ENCODE measurements at places on chromosomes 4 and X.

GRCh38 chr4:184216515-184216914 lies 1.2 kb downstream of the ENPP6 start:
- no peak for DNase-seq

GRCh38 chr4:83606898-83607297 lies 71.0 kb downstream of the GPAT3 start:
- DNase-seq: no peak

DNA sequence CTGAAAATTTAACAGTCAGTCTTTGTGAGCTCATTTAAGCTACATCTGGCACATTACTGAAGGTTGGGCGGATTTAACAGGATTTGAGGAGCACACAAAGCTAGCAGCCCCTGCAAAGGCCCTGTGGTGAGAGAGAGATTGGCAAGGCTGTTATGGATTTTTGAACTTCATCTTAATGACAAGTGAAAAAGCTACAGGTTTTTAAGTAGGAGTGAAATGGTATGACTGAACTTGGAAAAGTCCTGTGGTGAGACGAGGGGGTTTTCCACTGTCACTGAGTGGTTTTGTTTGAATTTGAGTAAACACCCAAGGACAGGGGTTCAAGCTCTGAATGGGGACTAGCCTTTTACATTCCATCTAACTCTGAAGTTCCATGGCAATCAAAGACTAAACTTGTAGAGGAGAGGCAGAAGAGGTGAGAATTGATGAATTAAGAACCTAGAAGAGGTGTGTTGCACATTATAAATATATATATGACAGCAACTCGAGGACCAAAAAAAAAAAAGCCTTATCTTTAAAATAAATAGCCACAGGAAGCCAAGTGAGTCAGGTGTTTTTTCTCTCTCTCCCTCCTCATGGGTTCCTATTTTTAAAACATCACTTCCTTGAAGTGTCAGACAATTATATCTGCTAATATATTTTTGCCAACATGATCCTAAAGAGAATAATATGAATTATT lies 47.8 kb upstream of the CLNK start:
- no peak for DNase-seq

- no peak for DNase-seq
These were observed 27.5 kb upstream of the DUSP21 start for GRCh38 chrX:44816367-44816766.

DNA sequence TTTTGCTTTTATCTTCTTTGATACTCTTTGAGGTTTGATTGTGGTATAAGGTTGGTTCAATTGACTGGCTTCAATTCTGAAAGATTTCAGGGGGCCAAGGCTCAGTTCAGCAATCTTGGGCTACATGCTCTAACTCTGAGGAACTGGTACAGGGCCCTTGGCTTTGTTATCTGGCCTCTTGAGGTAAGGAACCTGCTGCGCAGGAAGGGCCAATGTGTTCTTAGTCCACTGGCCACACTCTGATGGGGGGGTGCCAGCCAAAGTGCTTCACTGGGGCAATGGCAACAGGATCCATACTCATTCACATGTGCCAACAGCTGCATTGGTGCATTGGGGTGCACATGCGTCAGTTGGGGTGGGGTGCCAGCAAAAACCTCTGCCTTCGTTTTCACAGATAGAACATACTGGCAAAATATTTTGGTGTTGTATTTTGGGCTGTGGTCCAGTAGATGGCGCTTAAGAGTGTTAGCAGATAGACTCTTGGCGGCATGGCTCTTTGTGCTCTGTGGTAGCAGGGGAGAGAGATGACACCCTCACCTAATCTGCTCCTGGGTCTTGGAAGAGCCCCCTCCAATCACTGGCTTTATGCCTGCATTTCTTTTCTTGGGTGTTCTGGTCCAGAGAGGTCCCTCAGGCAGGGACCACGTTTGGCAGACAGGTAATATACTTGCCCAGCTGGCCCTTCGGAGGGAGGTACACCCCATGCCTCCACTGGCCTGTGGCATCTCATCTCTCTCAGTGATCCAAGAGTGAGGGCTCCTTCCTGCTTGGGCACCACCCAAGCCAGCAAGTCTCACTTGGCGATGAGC lies 42.9 kb downstream of the NDST3 start:
- peak; percentile 5 for DNase-seq

- no peak for DNase-seq
These were observed 13.3 kb upstream of the FAM184B start for GRCh38 chr4:17794730-17795129.

GRCh38 chr4:144709793-144710525 lies 64.0 kb downstream of the HHIP start:
- DNase-seq: no peak

DNA sequence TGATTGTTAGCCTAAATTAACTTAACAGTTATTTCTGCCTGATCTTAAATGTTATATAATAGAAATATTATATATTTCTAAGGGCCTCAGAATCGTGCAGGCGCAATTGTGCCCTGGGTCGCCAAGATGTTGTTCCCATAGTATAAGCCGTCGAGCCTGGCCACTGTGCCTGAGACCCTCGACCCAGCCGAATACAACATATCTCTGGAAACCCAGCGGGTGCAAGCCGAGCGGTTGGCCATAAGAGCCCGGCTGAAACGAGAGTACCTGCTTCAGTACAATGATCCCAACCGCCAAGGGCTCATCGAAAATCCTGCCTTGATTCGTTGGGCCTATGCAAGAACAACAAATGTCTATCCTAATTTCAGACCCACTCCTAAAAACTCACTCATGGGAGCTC lies 549.8 kb downstream of the KCTD8 start:
- no peak for DNase-seq

Data from stromal cell of bone marrow (primary cell).